Fibroblast of skin of abdomen (primary cell): ENCODE measurements at places on chromosomes 7 and 10.

DNA sequence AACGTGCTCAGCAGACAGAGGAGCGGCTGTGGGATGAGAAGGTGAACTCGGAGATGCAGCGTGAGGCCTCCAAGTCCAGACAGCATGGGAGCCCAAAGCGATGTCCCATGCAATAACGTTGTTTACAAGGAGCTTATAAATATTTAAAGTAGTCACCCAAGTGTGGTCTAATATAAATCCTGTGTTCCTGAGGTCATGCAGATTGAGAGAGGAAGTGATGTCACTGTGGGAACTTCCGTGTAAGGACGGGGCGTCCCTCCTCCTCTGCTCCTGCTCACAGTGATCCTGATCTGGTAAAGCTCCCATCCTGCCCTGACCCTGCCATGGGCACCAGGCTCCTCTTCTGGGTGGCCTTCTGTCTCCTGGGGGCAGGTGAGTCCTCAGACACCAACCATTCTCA is 94.7 kb upstream of the PRSS58 start:
- DNase-seq, result no peak

DNA sequence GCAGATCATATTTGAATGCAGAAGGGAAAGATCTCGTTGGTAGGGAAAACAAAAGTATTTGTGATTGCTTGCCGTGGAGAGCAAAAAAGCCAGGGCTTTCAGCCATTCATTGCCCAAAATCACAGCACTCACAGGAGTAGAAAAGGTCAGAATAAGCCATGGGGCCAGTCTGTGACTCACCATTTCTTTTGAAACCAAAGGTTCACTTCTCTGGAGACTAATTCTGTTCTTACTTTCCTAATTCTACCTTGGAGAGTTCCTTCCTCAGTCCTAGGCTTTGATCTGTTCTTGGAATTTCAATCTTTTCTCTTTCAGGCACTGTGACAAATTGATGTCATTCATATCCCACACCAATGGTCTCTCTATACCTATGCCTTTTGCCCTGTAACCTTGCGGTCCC is 54.1 kb upstream of the FAM180A start:
- no peak for DNase-seq

GRCh38 chr10:13331646-13332045 is 16.4 kb downstream of the SEPHS1 start:
- peak; percentile 37 for DNase-seq

- DNase-seq, result no peak
Measured at GRCh38 chr7:80548840-80549530, 37.1 kb upstream of the GNAT3 start.

DNA sequence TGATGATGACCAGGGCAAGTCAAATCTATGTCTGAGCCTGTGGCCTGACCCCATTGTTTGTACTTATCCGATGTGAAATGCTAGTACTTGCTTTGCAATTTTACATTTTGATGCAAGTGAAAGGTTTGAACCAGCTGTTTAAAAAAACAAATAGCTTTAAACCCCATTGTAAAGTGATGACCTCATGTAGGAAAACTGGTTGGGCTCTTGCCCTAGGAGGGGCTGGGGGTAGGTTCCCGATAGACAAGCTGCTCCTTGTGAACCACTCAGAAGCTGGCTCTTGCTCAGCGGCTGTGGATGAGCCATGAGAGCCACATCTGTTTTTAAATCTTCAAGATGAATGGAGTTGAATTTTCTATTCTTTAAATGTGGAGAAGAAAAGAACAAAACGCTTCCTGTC is 185.3 kb downstream of the WDR11 start:
- DNase-seq, result peak; percentile 2

- no peak for DNase-seq
Measured at GRCh38 chr10:45096001-45096400, 95.3 kb downstream of the ZNF22 start.

DNA sequence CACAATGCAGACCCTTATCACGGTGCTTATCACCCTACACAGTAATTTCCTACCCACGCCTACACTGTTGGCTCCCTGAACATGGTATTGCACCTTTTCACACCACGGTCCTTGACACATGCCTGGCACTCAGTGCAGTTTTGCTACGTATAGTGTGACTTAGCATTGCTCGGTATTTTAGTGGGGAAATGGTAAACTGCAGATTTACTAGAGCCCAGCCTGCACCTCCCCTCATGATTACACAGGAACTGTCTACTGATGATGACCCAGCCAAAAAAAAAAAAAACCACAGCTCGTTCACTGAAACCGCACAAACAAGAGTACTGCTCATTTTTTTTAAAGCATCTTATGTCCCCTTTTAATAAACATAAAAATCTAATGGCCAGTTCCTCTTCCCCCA is 124.2 kb upstream of the ZNF746 start:
- DNase-seq, result no peak

GRCh38 chr7:108030516-108030915 is 27.6 kb upstream of the LAMB1 start:
- peak; percentile 56 for DNase-seq

DNA sequence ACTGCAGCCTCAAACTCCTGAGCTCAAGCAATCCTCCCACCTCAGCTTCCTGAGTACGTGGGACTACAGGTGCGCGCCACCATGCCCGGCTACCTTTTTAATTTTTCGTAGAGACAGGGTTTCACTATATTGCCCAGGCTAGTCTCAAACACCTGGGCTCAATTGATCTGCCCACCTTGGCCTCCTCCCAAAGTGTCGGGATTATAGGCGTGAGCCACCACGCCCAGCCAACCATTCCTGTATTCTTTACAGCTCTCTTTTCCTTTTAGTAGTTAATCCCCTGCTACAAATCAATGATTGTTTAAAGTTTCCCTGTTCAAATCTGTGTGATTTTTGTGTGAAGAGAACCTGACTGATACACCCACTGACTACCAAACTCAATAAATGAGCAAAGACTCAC is 75.4 kb upstream of the SVIL start:
- DNase-seq, result no peak

GRCh38 chr7:86942081-86942480 is 117.4 kb downstream of the ELAPOR2 start:
- no peak for DNase-seq

DNA sequence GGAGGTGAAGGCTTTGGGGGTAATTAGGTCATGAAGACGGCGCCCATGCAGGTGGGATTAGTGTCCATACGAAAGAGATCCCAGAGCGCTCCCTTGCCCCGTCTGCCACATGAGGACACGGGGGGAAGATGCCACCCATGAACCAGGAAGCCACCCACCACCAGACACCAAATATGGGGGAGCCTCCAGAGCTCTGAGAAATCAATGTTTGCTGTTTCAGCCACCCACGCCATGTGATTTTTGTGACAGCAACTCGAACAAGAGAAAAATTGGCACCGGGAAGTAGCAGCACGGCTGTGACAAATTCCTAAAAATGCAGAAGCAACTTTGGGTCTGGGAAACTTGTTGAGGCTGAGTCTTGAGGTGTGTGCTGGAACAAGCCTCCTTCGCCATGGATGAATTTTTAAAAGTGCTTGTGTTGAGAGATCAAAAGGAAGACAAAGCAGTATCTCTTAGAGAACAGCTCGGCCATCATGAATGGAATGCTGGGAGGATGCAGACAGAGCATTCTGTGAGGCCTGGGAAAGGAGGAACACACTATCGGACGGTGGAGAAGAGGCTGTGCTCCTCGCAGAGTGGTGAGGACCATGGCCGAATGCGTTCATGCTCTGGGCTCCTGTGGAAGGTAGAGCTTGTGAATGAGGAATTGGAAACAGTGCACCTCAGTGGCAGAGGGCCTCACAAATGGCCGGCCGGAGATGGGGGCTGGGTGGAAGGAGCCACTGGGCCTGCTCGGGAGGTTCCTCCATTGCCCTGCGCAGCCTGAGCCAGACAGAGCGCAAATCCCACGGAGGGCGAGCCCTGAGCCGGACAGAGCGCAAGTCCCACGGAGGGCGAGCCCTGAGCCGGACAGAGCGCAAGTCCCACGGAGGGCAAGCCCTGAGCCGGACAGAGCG is 277.5 kb downstream of the PTPRN2 start:
- no peak for DNase-seq

- DNase-seq, result no peak
Measured at GRCh38 chr10:67789769-67790168, 48.2 kb downstream of the DNAJC12 start.

GRCh38 chr7:8263048-8263447 is 1.1 kb upstream of the ICA1 start:
- no peak for DNase-seq

GRCh38 chr7:98659756-98660155 is 42.7 kb downstream of the NPTX2 start:
- no peak for DNase-seq

DNA sequence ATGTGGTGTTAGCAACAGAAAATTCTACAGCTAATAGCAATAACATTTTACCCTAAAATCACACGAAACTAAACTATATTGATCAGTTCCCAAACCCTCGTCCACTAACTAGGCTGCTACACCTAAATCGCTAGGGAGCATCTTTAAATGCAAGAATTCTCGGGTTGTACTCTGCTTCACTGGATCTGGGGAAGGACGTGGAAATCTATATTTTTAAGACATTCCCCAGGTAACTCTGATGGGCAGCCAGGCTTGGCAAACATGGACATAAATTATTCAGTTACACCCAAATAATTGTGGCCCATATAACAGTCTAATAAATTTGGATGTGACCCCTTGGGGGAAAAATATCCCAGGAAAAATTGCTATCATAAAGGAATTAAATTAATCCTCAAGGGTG is 36.3 kb upstream of the NFE2L3 start:
- no peak for DNase-seq

DNA sequence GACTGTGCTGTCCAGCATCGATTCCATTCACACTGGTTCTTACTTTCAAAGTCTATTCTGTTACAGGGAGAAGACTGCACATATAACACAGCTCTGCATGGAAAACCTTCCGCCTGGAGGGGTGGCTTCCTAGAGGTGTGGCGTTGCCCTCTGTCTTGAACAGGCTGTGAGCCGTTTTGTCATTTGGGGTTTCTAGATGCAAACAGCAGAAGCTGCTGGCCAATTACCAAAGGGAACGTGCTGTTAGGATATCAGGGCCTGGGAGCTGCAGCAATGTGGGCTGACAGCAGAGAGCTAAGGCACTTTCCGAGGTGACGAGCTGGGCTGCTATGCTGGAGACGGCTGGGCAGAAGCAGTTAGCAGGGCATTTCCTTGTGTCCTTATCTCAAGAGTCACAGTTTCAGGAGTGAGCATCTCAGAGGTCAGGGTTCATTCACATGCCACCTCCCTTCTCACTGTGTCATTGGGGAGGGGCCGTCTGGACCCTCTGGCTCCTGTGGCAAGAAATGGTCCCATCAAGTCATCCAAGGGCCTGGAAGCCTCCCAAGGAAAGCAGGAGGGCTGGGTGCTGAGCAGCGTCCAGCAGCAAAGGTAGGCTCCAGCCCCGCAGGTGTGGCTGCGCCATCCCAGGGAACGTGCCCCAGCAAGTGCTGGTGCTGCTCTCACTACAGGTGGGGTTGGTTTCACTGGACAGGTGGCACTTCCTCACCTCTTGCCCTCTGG is 106.5 kb downstream of the WDR37 start:
- no peak for DNase-seq

- DNase-seq, result no peak
Measured at GRCh38 chr7:37084303-37084702, 360.0 kb upstream of the AOAH start.

DNA sequence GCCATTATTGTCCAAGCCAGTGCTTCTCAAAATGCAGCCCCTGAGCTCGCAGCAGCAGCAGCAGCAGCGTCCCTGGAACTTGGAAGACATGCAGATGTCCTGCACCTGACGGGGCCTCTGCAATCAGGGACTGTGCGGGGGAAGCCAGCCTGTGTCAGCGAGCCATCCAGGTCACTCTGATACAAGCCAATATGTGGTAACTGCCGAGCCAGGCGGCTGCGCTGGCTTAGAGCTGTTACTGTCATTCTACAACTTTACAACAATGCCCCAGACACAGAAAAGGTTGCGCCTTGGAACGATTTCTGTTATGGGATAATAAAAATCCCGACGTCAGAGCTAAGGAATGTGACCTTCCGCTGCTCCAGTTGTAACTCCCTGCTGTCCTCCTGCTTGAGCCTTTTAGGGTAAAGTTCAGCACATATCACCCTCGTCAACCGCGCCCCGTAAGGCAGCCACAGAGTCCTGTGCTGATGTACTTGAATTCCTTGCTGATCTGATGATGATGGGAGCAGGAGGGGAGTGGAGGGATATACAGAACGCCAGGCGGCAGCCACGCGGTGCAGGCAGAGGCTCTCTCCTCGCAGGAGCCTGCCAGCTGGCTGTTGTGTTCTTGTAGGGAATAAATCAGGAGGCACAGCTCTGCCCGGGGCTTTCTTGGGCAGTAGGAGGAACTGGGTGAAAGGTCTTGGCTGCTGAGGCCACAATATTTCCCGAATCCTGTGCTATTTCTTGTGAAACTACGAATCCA is 20.0 kb upstream of the CRYGN start:
- peak; percentile 83 for DNase-seq

DNA sequence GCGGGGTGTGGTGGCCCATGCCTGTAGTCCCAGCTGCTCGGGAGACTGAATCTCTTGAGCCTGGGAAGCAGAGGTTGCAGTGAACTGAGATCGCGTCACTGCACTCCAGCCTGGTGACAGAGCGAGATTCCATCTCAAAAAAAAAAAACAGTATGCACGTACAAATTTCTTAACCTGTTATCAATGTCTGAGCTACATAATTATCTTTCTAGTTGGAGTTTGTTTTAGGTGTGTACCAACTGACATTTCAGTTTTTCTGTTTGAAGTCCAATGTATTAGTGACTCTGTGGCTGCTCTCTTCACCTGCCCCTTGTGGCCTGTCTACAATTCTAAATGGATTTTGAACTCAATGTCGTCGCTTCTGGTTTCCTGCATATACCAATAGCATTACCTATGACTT is 40.3 kb downstream of the CD36 start:
- no peak for DNase-seq

DNA sequence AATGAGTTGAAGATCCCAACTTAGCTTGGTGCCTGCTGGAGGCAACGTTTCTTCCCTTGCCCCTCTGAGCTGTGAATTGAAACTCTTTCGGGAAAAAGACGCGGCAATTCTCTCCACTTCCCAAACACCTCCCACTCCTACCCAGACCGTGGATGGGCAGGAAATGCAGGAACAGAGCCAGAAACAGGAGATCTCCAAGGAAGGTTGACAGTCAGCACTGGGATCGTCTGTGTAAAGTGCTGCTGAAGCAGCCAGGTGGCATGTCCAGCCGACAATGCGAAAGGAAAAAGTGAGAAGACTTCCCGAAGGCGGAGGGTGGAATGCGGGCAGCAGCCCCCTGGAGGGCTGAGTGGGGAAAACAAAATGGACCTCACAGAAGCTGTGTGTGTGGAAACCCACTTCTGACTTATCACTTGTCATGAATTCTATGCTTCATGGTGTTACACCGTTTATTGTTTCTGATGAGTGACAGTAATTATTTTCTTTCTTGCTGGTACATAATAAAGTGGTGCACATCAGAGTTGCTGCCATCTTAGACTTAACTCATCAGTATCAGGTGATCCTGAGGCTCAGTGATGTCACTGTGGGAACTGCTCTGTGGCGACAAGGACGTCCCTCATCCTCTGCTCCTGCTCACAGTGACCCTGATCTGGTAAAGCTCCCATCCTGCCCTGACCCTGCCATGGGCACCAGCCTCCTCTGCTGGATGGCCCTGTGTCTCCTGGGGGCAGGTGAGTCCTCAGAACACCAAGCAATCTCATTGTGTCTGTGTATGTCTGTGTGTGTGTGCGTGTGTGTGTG is 220.5 kb upstream of the PRSS1 start:
- no peak for DNase-seq
